Myocyte (in vitro differentiated cells): ENCODE measurements at places on chromosomes 2 and 18. TPM values are rescaled to one million over a fixed set of nuclear protein-coding genes. Genes with fewer than 3 reads are reported as not detected.

Gene XIRP2
- total RNA-seq, result 9.4 and 35.7 TPM in 2 replicates

Gene SMAD7
- 2.7 and 3.0 TPM in 2 replicates for total RNA-seq

Gene SPHKAP
- not detected in 2 replicates for total RNA-seq

Gene EMILIN1
- 4.3 and 6.8 TPM in 2 replicates for total RNA-seq

Gene ASAP2
- 23.7 and 28.0 TPM in 2 replicates for total RNA-seq

Gene APLF
- total RNA-seq, result 5.3 and 5.4 TPM in 2 replicates

Gene ANKRD44
- 6.0 and 9.7 TPM in 2 replicates for total RNA-seq

Gene RNF125
- 1.7 and 2.9 TPM in 2 replicates for total RNA-seq

Gene STAMBP
- total RNA-seq, result 1,045 and 1,591 TPM in 2 replicates

Gene FAP
- total RNA-seq, result 48.4 and 57.7 TPM in 2 replicates

Gene WDR75
- 45.2 and 48.6 TPM in 2 replicates for total RNA-seq

Gene ST6GAL2
- total RNA-seq, result not detected in 2 replicates

Gene CYP26B1
- 0.10 and 0.19 TPM in 2 replicates for total RNA-seq

Gene SERPINB3
- total RNA-seq, result not detected in 2 replicates

Gene CCDC102B
- 22.1 and 43.3 TPM in 2 replicates for total RNA-seq

Gene CHST9
- total RNA-seq, result not detected in 2 replicates

Gene KCNF1
- 0.16 and 0.73 TPM in 2 replicates for total RNA-seq

Gene PPP1R1C
- total RNA-seq, result 0.51 TPM in 1 of 2 replicates, not detected in the other

Gene TBR1
- total RNA-seq, result 0.08 TPM in 1 of 2 replicates, not detected in the other

Gene C2orf76
- 10.9 and 15.8 TPM in 2 replicates for total RNA-seq

Gene IL36B
- not detected in 2 replicates for total RNA-seq

Gene NT5DC4
- total RNA-seq, result not detected in 2 replicates

Gene C18orf54
- total RNA-seq, result 1.8 and 3.0 TPM in 2 replicates

Gene SERPINB4
- total RNA-seq, result not detected in 2 replicates

Gene KIF1A
- 0.05 and 0.16 TPM in 2 replicates for total RNA-seq

Gene CD302
- 5.7 and 6.3 TPM in 2 replicates for total RNA-seq

Gene DCDC2C
- not detected in 2 replicates for total RNA-seq

Gene PRSS56
- total RNA-seq, result 2.5 and 6.5 TPM in 2 replicates

Gene MAPK4
- not detected in 2 replicates for total RNA-seq

Gene LYG2
- total RNA-seq, result not detected in 2 replicates

Gene HRH4
- total RNA-seq, result 0.13 and 0.21 TPM in 2 replicates

Gene CD28
- 0.45 and 0.57 TPM in 2 replicates for total RNA-seq

Gene MYO5B
- 14.7 and 24.8 TPM in 2 replicates for total RNA-seq

Gene MAP3K19
- not detected in 2 replicates for total RNA-seq

Gene CDK5R2
- 0.45 and 0.47 TPM in 2 replicates for total RNA-seq

Gene DSG2
- not detected in 2 replicates for total RNA-seq

Gene UCN
- 2.4 and 6.6 TPM in 2 replicates for total RNA-seq

Gene SOX11
- total RNA-seq, result 23.0 and 24.0 TPM in 2 replicates

Gene DES
- total RNA-seq, result 10,265 and 13,585 TPM in 2 replicates

Gene IL37
- not detected in 2 replicates for total RNA-seq

Gene MAL
- total RNA-seq, result 1.6 and 2.2 TPM in 2 replicates

Gene FAM110C
- not detected in 2 replicates for total RNA-seq

Gene KLHL14
- not detected in 2 replicates for total RNA-seq

Gene TTLL4
- total RNA-seq, result 11.9 and 13.0 TPM in 2 replicates

Gene KATNAL2
- 10.4 and 13.9 TPM in 2 replicates for total RNA-seq

Gene GKN2
- total RNA-seq, result not detected in 2 replicates
